Hepatic stellate cell (primary cell): ENCODE measurements at places on chromosomes 2 and 18.

- DNase-seq, result no peak
These were observed 52.7 kb downstream of the TAF1B start for GRCh38 chr2:9895669-9896590.

GRCh38 chr18:67845035-67845434 is 328.5 kb upstream of the DSEL start:
- DNase-seq, result no peak

GRCh38 chr18:41077076-41077475 is 878.0 kb upstream of the PIK3C3 start:
- no peak for DNase-seq

- DNase-seq, result peak; percentile 67
These were observed 32.1 kb upstream of the TTC39C start for GRCh38 chr18:23982155-23983079.

DNA sequence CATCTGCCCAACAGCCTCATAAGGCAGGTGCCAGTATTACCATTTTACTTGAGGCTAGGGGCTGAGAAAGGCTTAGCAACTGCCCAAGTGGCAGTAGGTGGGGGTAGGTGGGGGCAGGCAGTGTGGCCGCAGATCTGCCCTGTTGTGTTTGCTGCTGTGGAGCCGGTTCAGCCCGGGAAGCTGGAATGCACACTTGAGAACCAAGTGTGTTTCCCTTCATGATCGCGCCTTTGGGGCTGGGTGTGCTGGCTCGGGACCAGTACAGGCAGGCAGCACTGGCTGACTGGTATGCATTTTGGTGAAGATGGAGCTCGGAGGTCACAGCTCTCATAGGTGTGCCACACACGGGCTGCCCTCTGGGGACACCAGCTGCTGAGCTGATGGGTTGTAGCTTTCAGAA is 85.1 kb downstream of the CABLES1 start:
- no peak for DNase-seq

- no peak for DNase-seq
These were observed 25.5 kb upstream of the RALBP1 start for GRCh38 chr18:9449600-9450414.

- no peak for DNase-seq
These were observed 69.6 kb downstream of the TRAPPC12 start for GRCh38 chr2:3449086-3449485.

- DNase-seq, result no peak
These were observed 228.7 kb upstream of the MC4R start for GRCh38 chr18:60601249-60601648.

DNA sequence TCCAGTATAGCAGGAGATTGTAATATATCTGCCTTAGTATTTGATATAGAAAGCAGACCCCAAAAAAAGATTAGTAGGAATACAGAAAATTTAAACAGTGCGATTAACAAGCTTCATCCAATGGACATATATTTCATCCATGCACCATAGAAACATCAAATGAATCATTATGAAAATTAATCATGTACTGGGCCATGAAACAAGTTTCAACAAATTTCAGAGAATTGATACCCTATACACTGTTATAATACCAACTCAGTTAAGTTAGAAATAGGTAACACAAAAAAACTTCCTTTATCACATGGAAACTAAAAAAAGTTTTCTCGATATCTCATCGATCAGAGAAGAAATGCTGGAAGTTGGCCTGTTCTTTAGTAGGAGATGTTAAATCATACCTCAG is 192.1 kb upstream of the STON1 start:
- DNase-seq, result no peak

DNA sequence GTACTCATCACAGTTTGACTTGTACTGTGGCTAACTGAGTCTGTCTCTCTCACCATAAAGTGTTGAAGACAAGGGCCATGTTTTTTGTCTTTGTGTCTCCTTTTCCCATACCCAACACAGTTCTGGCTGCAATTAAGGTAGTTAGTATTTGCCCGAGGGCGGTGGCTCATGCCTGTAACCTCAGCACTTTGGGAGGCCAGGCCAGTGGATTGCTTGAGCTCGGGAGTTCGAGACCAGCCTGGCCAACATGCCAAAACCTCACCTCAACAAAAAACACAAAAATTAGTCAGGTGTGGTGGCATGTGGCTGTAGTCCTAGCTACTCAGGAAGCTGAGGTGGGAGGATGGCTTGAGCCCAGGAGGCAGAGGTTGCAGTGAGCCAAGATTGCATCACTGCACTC is 6.9 kb upstream of the KIF3C start:
- no peak for DNase-seq

DNA sequence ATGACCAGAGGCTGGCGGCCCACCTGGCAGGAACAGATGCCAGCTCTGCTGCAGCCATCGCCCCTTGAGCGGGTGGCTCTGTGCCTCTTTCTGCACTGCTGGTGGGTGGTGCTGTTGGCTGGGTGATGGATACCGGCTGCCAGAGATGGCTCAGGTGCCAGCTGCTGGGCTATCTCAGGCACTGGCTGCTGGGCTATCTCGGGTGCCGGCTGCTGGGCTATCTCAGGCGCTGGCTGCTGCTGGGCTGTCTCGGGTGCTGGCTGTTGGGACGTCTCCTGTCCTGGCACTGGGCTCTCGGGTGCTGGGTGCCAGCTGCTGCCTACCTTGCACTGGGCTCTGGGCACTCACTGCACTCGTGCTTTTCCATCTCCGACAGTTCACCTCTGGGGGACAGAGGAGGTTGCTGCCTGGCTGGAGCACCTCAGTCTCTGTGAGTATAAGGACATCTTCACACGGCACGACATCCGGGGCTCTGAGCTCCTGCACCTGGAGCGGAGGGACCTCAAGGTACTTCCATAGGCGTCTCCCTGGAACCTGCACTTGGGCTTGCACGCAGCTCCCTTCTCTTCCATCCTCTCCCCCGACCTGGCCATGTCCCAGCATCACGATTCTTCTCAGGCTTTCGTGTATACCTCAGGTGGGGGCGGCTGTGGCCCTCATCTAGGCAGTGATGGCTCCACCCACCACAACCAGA is 98.4 kb downstream of the USP40 start:
- DNase-seq, result no peak

- DNase-seq, result peak; percentile 39
These were observed 54.9 kb downstream of the EXOC6B start for GRCh38 chr2:72770879-72771461.

DNA sequence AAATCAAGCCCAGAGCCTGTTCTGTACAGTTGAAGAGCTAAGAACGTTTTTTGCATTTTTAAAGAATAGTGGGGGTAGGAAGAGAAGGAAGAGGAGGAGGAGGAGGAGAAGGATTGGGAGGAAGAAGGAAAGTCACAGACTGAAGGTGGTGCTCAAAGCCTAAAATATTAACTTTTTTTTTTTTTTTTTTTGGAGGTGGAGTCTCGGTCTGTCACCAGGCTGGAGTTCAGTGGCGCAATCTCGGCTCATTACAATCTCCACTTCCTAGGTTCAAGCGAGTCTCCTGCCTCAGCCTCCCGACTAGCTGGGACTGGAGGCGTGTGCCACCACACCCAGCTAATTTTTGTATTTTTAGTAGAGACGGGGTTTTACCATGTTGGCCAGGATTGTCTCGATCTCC is 18.3 kb upstream of the KLHL29 start:
- DNase-seq, result no peak

- DNase-seq, result peak; percentile 16
These were observed 101.2 kb downstream of the SETBP1 start for GRCh38 chr18:44781886-44782285.

GRCh38 chr2:241068942-241069810 is 32.9 kb downstream of the MTERF4 start:
- no peak for DNase-seq

DNA sequence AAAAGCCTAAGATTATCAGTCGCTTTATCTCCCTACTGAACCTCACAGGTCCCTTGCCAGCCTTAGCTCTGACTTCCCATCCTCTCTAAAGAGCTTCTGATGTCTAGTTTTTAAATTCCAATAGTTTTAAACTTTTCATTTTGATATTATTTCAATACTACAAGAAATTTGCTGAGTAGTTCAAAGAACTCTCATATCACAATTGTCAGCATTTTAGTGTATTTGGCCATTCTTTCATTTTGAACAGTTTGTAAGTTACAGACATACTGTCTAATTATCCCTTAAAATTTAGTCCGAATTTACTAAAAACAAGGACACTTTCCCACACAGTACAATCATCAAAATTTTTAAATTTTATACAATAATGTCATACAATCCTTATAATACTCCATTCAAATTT is 666.8 kb upstream of the SETBP1 start:
- DNase-seq, result no peak

DNA sequence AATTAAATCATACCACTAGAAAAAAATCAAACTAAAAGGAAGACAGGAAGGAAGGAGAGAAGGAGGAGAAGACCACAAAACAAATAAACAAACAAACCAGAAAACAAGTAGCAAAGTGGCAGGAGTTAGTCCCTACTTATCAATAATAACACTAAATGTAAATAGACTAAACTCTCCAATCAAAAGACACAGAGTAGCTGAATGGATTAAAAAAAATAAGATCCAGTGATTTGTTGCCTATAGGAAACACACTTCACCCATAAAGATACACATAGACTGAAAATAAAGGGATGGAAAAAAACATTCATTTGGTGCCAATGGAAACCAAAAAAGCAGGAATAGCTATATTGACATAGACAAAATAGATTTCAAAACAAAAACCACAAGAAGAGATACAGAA is 23.4 kb upstream of the BAZ2B start:
- DNase-seq, result no peak

- DNase-seq, result no peak
These were observed 267.3 kb downstream of the ANAPC1 start for GRCh38 chr2:111616651-111617218.

GRCh38 chr18:79608535-79608934 is 71.1 kb upstream of the CTDP1 start:
- no peak for DNase-seq

GRCh38 chr2:54048117-54048785 is 67.2 kb upstream of the ACYP2 start:
- no peak for DNase-seq
